ENCODE measurements at places on chromosomes 12 and 14.

DNA sequence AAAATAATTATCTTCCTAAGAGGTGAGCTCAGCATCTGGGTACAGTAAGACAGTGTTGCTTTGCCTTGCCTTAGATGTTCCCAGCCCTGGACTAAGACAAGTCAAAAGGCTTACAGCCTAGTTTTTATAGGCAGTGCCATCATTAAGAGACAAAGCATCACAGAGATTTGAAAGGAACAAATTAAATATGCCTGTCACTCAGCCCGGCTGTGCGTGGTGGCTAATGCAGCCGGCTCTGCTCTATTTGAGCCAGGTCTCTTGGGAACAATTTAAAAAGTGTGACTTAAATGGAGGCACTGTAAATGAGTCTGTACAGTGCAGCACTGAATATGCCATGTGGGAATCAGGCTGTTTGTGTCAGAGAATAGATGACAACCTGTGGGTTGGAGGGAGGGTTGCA is 1687.4 kb upstream of the FLRT2 start:
- no peak for DNase-seq

GRCh38 chr12:85310456-85311076 is 30.5 kb downstream of the ALX1 start:
- no peak for DNase-seq

DNA sequence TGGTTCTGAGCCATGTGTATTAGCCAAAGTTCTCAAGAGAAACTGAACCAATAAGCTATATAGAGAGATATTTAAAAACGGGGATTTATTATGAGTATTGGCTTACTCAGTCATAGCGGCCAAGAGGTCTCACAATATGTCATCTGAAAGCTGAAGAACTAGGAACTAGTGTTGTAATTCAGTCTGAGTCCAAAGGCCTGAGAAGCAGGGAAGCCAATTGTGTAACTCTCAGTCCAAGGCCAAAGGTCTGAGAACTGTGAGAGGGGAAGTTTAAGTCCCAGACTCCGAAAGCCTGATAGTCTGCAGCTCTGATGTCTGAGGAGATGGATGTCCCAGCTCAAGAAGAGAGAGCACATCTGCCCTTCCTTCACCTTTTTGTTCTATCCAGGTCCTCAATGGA is 344.8 kb upstream of the USP15 start:
- no peak for DNase-seq

DNA sequence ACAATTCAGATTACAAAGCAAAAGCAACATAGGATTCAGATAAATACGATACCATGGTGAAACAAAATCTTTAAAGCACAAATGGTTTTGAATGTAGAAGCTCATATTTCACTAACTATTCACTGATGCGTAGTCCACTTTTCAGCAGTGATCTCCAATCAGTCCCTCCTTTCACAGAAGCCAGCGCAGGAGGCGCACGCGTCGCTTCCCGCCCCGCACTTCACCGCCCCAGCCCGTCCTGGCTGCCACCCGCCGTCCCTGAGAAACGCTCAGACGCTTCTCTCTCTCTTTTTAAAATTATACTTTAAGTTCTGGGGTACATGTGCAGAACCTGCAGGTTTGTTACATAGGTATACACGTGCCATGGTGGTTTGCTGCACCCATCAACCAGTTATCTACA is 19.8 kb upstream of the CHFR start:
- DNase-seq = no peak

DNA sequence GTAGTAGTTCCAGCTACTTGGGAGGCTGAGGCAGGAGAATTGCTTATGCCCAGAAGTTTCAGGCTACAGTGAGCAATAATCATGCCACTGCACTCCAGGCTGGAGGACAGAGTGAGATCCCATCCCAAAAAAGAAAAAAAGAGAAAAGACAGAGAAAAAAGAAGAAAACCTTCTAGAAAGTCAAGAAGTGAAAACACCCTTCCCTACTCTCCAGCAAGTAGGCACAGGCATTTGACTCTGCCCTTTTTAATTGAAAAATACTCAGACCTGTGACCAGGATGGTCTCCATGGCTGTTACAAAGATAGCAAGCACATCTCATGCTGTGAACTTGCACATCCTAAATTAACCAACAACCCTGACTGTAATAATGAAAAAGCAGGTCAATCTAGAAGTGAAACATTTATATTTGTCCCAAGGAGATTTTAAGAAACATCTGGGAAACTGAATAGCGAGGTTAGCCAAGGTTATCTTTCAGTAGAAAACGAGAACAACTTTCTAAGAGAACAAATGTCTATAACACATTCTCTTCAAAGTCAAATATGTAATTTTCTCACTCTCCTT is 2.0 kb downstream of the TMTC1 start:
- DNase-seq = no peak

Measured in CD4-positive, alpha-beta T cell treated with Interleukin-6 for 4 hours (primary cell).